Activated CD8-positive, alpha-beta memory T cell treated with anti-CD3 and anti-CD28 coated beads, Interleukin-2, amount 10 ng/mL, durations not matched to agents 7 days and 5 days (primary cell): ENCODE measurements at places on chromosomes 2 and 18. TPM values are rescaled to one million over a fixed set of nuclear protein-coding genes. Genes with fewer than 3 reads are reported as not detected.

ERICH2 gene
- total RNA-seq: not detected

LYG2 gene
- not detected for total RNA-seq

PDCD1 gene
- total RNA-seq: 2.2 TPM

- no peak for DNase-seq
Measured at GRCh38 chr2:67836866-67837265, 225.9 kb downstream of the C1D start.

INPP5D gene
- total RNA-seq: 140 TPM

C2orf42 gene
- total RNA-seq: 28.6 TPM

- no peak for DNase-seq
Measured at GRCh38 chr2:233865838-233866237, 2.3 kb downstream of the MSL3B start.

DNA sequence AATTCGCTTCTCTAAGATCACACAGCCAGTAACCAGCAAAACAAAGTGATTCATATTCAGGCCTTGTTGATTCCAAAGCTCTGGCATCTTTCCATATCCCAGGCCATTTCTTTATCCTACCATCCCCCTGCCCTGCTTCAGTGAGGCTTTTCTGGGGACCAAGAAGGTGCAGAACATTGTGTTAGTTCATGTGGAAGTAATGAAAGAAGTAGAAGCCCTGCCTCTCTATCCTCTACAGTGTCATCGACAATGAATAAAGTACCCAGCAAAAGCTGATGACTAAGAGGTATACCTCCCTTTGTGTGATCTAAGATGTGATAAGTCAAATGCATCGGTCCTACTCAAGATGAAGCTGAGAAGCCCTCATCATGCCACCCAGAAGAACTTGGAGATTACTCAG, 383.2 kb downstream of the BCL11A start:
- no peak for DNase-seq

GALNT13 gene
- total RNA-seq: not detected

DNA sequence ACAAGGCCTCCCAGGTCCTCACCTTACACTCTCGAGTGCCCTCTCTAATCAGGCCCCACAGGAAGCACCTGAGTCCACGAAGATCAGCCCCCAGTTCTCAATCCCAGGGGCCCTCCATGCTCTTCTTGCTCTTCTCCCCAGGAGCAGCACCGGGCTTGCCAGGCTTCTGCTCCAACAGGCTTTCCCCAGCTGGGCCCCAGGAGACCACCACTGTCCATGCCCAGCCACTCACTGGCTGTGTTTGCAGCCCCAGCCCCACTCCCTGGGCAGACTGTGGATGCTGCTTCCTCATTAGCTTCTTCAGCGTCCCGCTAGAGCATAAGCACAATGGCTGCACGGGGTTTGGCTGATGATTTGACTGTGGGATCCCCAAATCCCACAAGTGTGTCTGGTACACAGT, 781.9 kb downstream of the GALR1 start:
- DNase-seq: no peak

- DNase-seq: no peak
Measured at GRCh38 chr18:44893045-44893706, 212.5 kb downstream of the SETBP1 start.

OLA1 gene
- total RNA-seq: 64.3 TPM

CHST9 gene
- total RNA-seq: not detected

GRCh38 chr2:177914247-177914646, 158.3 kb downstream of the PDE11A start:
- no peak for DNase-seq

DNA sequence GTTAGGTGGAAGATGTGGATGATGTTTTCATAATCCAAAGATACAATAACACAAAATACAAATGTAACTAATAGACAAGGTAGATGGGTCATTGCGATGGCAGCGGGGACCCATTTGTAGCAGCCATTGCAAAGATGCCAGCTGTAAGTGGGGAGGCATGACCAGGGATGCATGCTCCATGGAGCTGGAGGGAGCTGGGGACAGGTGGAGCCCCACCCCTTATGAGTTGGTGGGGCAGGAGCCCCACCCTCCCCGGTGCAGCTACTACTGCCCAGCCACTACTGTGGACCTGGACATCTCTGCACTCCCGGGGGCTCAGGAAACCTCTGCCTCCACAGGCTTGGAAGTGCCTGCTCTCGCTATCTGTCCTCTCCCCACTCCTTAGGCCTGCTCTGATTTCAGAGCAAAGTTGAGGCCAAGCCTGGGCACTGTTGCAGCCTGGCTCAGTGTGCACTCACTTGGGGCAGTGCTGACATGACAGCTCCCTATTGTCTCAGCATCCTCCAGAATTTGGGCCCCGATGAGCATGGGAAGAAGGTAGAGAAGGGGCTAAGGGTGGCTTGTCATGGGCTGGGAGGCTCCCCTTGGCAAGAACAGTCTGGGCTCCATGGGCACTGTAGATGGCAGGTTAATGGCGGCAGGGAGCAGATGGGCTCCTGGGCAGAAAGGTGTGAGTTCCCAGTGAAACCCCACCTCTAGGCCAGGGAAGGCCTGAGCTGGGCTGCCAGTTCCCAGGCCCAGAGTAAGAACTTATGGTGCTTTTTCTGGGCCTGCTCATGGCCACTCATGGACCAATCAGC, 81.1 kb downstream of the ZNF804A start:
- no peak for DNase-seq

GRCh38 chr2:31933066-31933465, 77.7 kb downstream of the MEMO1 start:
- no peak for DNase-seq

DNA sequence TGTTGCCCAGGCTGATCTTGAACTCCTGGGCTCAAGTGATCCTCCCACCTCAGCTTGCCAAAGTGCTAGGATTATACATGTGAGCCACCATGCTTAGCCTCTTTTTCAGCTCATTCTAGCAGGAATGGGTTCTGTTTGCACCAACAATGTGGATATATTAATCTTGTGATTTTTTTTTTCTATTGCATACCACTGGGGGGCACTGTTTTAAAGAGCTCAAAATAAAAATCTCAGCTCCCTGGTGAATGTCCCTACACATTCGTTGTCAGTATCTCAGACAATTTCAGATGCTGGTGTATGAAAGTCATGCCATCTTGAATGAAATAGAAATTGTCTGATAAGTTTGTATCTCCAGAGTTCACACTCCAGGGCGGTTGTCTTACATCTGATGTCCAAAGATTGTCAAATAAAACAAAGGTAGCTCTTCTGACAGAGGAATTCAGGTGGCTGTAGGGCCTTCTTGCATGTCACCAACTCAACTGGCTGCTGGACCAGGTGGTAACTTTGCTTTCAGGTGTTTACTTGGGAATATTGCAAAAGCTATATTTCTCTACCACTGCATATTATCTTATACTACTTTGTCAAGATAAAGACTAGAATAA, 3.1 kb upstream of the MATN3 start:
- no peak for DNase-seq

DNA sequence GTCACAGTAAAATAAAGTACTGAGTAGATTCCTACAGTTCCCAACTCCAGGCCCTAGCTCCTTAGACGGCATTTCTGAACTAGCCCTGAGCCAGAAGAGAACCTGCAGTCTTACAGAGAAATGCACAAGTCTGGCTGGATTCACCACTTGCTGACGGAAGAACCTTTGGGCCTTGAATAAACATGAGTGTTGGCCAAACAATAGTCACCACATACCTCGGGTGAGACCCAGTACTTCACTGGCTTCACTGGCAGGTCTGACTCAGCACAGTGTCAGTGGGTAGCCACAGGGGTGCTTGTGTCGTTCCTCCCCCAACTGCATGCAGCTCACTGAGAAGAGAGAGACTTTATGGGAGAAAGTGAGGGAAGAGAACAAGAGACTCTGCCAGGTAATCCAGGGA, 88.9 kb downstream of the TMEM185B start:
- DNase-seq: no peak

DNA sequence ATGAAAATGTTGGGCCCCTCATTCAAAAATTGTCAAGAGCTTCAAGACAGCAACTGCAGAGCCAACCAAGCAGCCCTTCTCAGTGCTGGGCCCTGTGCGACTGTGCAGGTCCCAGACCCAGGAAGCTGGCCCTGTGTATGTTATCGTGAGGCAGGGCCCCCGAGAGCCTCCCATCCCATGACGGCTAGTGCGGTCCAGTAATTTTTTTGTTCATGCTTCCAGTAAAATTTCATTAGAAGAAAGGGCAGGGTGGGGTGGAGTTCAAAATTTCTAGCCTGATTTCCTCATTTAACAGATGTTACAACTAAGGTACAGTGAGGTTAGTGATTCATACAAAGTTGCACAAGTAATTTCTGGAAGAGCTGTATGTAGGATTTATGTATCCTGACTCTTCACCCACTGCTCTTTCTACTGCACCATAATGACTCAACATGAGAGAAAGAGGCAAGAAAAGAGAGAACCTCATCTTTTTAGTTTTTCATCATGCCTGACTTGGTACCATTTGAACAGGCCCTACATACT, 105.5 kb downstream of the ZEB2 start:
- DNase-seq: peak; percentile 45

LRATD1 gene
- total RNA-seq: not detected

- DNase-seq: no peak
Measured at GRCh38 chr2:194383401-194383800, 1273.6 kb upstream of the SLC39A10 start.

DNA sequence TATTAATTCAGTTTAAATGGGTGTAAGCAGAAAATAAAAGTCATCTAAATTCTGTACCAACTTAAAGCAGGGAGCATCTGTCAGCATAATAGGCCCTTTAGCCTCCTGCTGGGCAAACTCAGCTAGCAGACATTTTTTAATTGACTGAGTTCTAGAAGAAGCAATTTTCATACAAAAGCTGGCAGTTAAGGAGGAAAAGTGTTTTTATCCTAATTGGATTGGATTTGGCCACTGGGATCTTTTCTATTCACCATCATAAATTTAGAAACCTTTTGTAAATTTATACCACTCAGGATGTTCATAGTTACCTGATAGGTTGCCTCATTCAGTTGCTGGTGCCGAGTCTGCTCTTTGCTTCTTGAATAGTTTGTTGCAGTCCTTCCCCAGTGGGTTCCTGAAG, 262.7 kb upstream of the FSIP2 start:
- DNase-seq: no peak

- DNase-seq: no peak
Measured at GRCh38 chr2:36408198-36408703, 52.7 kb downstream of the CRIM1 start.

DNA sequence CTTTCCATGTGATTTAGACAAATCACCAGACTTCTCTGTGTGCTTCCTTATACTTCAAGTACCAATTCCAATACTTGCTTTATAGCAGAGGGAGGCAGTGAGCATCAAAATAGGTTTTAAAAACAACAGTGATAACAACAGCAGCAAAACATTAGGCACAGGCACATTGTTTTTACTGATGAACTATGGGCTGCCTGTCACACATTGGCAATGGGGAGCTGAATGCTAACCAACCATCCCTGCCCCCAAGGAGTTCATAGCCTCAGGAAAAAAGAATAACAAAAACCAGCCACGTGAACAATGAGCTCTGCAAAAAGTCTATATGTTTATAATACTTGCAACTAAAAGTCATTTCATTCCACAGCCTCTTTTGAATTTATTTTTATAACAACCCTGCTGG, 287.9 kb upstream of the TRIB2 start:
- no peak for DNase-seq

ELOA2 gene
- total RNA-seq: not detected

DNA sequence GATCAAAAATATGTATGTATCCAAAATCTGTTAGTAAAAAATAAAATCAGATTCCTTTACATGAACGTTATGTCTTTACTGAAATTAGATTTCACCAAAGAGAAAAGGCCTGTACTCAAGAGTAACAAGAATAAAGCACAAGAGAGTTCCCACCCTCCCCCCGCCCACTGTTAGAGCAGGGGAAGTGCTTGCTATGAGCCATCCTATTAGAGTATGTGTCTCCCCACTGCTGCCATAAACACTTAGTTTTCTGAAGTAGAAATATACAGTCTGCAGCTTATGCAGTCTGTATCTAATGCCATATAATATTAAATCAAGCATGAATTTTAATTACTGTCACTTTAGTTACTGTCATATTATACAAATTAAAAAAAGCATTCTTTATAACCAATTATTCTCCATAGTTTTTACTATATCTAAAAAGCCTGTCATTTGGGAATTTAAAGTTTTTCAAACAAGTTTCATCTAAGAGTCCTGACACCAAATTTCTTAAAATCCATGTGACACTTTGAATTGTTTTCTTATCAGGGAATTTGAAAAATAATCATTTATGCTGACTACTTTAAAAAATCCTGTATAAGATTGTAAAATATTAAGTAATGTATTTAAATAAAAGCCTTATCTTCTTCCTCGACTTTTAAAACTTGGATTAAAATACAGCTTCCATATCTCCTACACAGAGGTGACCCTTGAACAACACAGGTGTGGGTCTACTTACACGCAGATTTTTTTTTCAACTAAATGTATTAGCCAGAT, 51.8 kb upstream of the GPR75 start:
- DNase-seq: no peak

IL1R1 gene
- total RNA-seq: 0.40 TPM

DNA sequence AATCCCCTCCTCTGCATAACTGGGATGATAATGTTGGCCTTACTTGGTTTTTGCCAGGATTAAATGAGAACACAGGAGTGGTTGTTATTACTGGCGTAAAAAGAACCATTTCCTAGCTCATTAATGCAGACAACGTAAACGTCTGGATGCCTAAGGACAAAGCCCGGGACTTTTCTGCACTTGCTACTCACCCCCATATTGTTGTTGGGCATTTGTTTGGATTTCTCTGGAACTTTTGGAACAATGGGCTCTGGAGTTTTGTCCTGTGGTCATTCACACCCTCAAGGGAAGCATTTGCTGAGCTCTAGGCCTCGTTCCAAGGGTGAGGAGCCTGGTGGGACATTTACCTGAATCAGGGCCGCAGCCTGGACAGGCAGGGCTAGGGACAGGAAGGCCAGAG, 76.0 kb downstream of the HS1BP3 start:
- DNase-seq: no peak

DNA sequence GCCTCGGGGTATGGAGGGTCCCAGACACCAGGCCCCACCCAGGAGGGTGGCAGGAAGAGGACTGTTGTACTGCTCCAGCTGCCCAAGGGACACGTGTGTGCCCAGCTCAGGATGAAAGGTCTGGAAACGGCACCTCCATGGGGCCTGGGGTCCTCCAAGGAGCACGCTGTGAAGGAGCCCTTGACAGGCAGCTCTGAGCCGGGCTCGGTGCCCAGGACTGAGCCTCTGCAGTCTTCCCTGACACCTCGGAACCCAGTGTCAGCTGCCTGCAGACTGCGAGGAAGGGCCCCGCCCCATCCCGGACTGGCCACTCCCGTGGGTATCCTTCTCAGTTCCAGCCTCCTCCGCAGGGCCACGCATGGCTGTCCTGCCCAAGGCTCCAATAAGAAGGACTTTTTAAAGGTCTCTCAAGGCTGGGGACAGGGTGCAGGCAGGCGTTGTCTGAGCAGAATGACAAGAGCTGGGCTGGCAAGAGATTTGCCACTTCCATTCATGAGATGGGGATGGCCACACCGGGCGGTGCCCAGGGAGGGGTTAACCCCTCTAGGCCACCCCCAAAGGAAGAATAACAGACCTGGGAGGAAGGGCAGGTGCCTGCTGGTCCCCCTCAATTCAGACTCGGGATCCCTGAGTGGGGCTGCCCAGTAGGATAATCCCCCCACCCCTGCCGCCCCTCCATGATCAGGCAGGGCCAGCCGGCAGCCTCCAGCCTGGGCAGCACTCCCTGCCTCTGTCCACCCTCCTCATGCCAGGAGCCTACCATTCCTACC, 8.9 kb downstream of the ECEL1 start:
- no peak for DNase-seq

GALNT3 gene
- 13.8 TPM for total RNA-seq

- DNase-seq: no peak
Measured at GRCh38 chr2:46653539-46653938, 174.2 kb downstream of the TMEM247 start.

GRCh38 chr2:30454571-30454970, 7.5 kb downstream of the LCLAT1 start:
- DNase-seq: no peak

- peak; percentile 49 for DNase-seq
Measured at GRCh38 chr18:62396381-62396780, 71.3 kb downstream of the TNFRSF11A start.
